ENCODE measurements at places on chromosomes 2 and 18.

DNA sequence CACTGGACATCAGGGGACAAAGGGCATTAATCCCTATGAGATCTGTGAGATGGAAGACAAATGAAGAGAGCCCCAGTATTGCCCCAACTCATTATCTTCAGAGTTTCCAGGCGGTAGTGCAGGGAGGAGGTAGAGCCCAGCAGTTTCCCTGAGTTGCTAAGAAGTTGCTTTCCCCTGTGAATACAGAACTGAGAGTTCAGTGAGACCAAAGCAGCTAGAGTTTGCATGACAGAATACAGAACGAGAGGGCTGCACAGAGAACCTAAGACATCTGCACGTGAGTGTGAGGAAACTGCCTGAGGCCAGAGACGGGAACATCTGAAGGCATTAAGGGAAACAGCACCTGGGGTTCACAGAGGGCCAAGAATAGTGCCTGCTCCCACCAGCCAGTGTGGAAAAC, 18.1 kb upstream of the PGAP1 start:
- no peak for DNase-seq

DNA sequence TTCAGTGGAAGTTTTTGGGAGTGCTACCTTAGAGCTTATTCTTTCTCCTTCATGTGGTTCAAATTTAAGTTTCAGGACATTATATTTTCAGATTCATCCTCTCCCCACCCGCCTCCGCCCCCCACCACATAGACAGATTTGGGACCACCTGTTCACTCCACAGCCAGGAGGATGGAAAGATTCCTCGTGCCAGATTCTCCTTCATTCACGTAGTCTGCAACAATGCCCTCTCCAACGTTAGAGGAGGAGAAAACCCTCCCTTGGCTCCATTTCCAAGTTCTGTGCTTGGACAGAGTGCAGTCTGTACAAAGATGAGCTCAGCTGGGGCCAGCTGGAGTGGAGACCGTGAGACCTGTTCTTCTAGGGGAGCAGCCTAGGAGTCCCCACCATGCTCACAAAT, 26.2 kb downstream of the POU3F3 start:
- no peak for DNase-seq

DNA sequence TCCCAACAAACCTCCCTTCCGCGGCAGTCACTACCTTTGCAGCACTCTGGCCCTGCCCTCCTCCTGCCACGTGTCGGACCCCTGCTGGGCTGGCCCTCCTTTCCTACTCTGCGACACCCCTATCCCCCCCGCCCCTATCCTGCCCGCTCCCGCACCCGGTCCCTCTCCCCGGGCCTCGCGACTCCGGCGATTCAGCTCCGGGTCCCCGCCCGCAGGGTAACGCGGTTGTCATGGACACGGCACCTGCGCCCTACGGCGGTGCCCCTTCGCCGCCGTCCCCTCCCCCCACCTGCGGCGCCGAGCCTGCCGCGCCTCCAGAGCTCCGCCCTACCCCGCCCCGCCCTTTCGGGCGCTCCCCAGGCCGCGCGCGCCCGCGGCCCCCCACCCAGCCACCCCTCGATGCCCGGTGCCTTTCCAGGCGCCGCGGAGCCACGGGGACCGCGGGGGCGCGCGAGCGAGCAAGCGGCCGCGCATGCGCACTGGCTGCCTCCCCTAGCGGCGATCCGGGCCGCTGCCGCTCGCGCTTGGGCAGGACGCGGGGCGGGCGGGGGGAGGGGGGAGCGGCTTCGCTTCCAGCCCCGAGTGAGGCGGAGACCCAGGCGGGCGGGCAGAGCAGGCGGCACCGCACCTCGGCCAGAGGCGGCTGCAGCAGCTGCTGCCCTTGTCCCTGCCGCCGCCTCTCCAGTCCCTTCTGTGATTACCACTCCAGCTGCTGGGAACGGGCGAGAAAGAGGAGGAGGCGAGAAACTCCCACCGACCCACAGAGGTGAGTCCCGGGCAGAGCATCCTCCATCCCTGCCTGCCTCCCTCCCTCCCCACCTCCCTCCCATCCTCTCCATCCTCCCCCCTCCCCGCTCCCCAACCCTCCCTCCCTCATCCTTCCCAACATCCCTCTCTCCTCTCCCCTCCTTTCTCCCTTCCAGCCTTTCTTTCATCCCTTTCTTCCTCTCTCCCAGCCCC, at the start of gene CTNNA2:
Gene CTNNA2 (plus strand): TSS at position 610 of the 960 bp plus-strand sequence.
- DNase-seq: peak; percentile 34

DNA sequence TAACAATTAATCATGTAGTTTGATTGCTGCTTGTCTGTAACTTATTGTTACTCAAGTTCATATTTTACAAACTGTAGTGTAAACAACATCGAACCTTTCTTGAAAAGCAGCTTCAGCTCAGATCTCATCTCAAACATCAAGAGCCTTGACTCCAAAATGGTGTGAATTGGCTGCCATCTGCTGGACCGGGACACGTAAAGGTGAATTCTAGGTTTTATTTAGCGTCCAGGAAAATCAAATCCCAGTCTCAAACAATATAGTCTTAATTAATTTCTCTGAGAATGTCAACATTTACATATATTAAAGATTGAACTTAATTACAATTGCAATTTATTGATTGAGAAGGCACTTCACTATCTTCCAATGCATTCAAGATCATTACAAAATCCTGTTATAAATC, 453.0 kb downstream of the GALR1 start:
- no peak for DNase-seq
